KBM-7 (cell line): ENCODE measurements at places on chromosomes 11 and 22.

DNA sequence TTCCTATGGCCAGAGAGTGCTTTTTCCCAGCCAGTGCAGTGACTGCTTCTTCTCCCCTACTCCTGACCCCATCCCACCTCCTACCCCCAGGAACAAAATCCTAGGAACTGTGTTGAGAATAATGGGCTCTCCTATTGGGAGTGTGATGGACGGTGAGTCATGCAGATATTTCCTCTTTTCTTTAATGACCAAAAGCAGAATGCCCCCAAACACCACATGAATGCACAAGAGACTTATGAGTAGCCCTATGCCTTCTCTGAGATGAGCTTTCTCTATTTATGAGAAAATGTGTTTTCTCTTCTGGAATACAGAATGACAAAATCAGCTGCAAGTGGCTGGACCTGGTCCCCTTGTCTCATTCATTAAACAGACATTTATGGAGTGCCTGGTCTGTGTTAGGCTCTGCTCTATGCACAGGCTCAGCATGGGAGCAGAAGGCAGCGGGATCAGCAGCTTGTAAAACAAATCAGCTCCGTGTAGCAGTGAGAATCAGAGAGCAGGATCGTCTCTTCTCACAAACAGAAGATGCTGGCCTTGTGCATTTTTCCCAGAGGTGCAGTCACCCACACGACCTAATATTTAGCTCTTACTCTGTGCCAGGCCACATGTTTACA lies 47.5 kb upstream of the GALNT18 start:
- no peak for DNase-seq

DNA sequence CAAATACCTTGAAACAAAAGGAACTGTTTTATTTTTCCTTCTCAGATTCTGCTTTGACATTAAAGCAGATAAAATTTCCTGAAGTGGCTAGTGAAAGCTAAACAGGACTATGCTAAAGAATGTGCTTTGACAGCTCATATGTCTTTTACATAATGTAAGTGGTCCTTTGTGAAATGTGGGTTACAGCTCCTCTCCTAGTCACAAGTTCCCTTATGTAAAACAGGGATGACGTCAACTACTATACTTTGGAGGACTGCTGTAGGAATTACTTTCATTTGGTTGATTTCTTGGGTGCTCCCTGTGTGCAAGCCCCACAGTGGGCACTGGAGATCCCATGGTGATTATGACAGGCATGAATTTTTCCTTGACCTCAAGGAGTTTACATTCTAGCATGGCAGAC lies 216.6 kb upstream of the NARS2 start:
- DNase-seq = no peak

DNA sequence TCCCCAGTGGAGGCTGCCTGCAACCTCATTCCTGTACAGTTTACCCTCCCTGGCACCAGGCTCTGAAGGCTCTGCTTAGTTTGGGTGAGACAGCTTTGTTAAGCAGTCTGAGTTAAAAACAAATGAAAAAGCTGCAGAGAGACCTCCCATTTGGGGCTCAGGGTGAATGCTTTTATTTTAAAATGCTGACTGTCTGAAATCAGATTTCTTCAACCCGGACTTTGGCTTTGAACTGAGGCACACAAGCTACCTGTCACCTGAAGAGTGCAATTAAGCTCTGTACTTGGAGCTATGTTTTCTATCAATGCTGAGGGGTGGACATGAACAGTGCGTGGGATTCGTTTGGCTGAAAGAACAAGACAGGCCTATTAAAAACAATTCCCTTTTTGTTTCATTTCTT lies 217.5 kb upstream of the SORL1-AS1 start:
- DNase-seq = no peak

GRCh38 chr11:104361975-104362374 lies 198.0 kb upstream of the PDGFD start:
- no peak for DNase-seq

- DNase-seq = no peak
Measured at GRCh38 chr11:62444835-62445234, 26.0 kb downstream of the SCGB1A1 start.

DNA sequence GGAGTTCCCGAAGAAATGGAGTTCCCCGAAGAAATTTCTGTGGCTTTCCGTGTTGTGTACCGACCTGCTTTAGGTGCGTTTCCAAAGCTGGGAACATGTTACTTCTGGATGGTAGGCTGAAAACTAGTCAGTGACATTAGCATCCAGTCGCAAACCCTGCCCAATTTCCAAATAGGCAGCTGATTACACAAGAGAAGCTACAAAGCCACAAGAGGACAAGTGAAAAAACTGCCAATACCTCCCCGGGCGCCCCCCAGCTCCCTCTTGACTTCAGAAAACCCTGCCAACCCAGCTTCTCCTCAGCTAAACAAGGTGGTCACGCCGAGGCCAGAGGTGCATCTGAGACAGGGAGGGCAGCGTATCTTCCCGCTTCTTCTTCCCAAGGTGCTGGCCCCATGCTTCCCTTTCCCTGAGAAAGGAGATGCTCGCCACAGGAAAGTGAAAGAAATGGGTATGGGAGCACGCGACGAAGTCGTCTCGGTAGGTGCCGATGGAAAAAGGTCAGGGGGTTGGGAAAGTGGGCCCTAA lies 551 bp downstream of the AGBL2 start:
- no peak for DNase-seq

GRCh38 chr11:65863889-65864705 lies 3.9 kb downstream of the MUS81 start:
- DNase-seq = no peak

DNA sequence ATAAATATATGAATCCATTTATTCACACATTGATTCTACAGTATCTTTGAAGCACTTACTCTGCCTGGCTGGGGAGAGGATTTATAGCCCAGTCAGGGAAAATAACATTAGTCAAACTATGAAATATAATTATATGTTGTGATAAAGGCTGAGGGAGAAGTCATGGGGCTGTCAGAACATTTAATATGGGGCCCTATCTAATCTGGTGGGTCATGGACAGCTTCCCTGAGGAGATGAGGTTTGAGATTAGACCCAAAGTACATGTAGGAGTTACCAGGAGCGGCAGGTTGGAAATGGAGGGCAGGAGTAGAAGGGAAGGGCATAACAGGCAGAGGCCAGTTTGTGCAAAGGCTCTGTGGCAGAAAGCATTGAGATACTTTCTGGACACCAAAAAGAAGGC lies 86.2 kb downstream of the DEPDC5 start:
- no peak for DNase-seq
